ENCODE measurements at places on chromosomes 3 and 15.

- DNase-seq: no peak
These were observed 1.1 kb downstream of the BLM start for GRCh38 chr15:90718232-90718631.

- no peak for DNase-seq
These were observed 101.4 kb downstream of the TGFBR2 start for GRCh38 chr3:30707825-30708224.

GRCh38 chr3:123524981-123525380, 59.9 kb downstream of the HACD2 start:
- no peak for DNase-seq

GRCh38 chr3:33211444-33211843, 7.2 kb downstream of the SUSD5 start:
- DNase-seq: no peak

- no peak for DNase-seq
These were observed 77.1 kb upstream of the BCL6 start for GRCh38 chr3:187822402-187822801.

- DNase-seq: no peak
These were observed 146.1 kb downstream of the SUCNR1 start for GRCh38 chr3:152019508-152019907.

- no peak for DNase-seq
These were observed 10.7 kb downstream of the RBM15B start for GRCh38 chr3:51401735-51402134.

DNA sequence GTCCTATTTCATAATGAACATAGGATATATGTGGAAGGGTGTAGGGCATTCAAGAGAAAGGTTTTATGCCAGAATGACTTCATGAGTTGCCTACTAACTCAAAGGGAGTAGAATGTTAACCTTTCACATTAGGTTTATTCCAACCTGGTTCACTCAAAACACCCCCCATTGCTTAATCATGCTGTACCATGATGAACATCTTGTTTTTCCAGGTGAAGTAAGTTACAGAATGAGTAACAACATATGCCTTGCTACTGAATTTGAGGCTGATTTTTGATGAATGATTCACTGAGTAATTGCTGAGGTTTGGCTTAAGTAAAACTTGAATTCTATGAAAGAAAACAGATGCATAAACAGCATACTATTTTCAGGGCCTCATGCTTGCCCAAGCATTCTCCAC, 5.9 kb upstream of the CLDN16 start:
- DNase-seq: no peak

DNA sequence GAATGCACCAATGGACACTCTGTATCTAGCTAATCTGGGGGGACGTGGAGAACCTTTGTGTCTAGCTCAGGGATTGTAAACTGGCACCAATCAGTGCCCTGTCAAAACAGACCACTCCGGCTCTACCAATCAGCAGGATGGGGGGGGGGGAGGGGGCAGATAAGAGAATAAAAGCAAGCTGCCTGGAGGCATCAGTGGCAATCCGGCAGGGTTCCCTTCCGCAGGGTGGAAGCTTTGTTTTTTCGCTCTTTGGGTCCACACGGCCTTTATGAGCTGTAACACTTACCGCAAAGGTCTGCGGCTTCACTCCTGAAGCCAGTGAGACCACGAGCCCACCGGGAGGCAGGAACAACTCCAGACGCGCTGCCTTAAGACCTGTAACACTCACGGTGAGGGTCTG, 827.1 kb downstream of the PLOD2 start:
- DNase-seq: no peak

- DNase-seq: no peak
These were observed 885 bp downstream of the EFCC1 start for GRCh38 chr3:129001806-129002572.

DNA sequence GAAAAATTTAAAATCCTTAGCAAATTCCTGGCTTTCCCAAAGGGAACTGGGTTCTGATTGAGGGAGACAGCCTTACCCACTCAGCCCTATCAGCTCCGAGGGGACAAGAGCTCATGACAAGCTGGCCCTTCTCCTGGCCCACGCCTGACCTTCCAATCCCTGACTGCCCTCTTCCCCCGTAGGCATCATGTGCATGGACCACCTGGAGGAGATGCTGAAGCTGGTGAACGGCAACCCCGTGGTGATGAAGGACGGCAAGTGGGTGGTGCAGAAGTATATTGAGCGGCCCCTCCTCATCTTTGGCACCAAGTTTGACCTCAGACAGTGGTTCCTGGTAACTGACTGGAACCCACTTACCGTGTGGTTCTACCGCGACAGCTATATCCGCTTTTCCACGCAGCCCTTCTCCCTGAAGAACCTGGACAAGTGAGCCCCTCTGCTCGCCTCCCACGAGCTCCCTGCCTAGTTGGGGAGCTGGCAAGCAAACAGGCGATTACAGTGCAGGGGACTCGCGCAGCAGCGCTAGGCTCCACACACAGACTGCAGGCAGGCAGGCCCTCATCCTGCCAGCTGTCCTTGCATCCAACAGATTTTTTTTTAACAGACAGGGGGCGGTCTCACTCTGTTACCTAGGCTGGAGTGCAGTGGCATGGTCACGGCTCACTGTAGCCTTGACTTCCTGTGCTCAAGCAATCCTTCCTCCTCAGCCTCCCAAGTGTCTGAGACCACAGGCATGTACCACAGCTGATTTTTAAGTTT, 16.8 kb downstream of the RPUSD3 start:
- DNase-seq: no peak

DNA sequence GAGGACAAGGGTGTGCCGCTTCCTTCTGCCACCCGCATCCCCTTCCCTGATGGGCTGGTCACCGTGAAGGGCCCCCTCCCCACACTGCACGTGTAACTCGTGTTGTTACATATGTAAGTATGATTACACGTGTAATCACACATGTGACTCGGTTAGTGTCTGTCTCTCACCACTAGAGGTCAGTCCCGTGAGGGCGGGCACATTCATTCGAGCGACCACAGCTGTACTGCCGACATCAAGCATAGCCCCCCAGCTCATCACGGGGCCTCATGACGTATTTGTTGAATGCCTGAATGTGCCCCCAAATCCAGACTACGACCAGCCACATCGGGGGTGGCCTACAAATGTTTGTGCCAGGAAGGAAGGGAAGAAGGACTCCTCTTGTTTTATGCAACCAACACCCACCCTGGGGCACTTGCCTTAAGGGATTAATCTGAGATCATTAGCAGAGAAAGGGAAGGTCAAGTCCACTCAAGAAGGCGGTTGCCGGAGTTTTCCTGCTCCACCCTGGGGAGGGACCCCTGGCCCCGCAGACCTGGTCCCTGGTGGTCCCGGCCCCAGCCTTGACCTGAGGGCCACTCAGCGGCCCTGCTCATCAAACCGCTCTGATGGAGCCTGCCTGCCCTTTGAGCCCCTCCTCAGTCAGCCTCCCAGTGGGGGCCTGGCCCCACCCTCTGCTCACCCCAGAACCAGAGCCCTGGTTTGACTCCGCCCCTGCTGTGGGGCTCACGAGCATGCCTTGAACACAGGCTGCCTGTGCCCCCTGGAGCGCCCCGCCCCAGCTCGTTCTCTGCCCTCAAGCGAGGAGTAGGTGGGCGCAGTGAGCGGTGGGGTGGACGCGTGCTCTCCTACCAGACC, 52.8 kb downstream of the RGMA start:
- DNase-seq: no peak

DNA sequence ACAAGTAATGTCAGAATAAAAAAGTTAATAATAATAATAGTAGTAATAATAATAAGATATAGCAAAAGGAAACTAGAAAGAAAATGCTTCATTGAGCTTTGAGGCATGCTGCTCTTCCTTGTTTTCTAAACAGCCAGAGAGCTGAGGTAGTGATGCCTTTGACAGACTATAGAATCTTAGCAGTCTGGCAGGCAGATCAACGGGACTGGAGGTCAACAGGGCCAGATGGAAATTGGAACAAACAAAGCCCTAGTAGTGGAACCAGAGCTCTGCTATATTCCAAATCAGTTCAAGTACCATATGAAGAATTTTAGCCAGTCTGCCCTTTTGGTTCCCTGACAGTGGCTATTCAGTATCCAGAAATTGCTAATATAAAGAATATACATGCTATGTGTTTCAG, 278.6 kb downstream of the NLGN1 start:
- no peak for DNase-seq

DNA sequence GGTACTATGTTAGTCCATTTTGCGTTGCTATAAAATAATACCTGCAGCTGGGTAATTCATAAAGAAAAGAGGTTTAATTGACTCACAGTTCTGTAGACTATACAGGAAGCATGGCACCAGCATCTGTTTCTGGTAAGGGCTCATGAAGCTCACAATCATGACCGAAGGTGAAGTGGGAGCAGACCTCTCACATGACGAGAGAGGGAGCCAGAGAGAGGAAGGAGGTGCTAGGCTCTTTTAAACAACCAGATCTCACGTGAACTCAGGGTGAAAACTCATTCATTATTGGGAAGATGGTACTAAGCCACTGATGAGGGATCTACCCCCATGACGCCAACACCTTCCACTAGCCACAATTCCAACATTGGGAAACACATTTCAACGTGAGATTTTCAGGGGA, 301.7 kb upstream of the MDFIC2 start:
- DNase-seq: no peak

DNA sequence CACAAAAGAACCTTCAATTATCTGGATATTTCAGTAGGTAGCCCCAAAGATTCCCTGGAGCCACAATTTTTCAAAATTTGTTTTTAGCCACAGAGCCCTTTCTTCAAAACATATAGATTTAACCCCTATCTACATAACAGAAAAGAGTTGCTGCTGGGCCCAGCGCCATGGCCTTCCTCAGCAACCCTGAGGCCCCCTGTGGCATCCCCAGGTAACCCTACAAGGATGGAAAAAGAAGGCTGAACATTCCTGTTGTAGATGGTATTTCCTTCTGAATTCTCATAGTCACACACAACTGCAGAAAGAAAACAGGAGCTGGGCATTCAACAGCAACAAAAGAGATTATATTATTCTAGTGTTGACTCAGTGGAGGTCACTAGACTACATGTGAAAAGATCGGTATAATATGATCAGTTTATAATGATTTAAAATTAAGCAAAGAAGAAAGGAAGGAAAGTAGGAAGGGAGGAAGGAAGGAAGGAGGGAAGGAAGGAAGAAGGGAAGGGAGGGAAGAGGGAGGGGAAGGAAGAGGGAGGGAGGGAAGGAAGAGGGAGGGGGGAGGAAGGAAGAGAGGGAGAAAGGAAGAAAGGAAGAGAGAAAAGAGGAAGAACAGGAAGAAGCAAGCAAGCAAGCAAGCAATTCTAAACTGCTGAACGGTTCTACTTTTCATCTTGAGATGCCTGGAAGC, 342.5 kb upstream of the NR2F2 start:
- DNase-seq: no peak

- no peak for DNase-seq
These were observed 9.2 kb upstream of the WDR49 start for GRCh38 chr3:167662919-167663400.

GRCh38 chr3:172448661-172449465, 607 bp upstream of the GHSR start:
- DNase-seq: no peak

- DNase-seq: no peak
These were observed 22.1 kb downstream of the IQCH start for GRCh38 chr15:67276666-67277065.

GRCh38 chr15:88606070-88606794, 14.9 kb upstream of the AEN start:
- DNase-seq: no peak

DNA sequence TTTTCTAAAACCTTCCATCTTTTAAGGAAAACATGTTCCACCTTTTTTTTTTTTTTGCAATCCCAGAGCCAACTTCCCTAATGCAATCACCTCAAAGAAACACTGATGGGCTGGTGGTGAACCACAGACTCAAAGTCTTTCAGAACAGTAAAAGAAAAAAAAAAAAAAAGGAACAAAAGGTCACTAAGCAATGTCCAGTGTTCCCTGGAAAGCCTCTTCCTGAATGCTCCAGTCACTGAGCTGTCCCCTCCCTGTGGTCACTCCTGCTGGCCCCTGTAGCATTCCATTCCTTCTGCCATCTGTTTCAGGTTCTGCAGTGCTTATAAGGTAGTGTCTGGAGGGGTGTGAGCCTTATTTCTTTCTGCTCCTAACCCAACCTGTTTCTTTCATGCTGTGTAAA, 53.3 kb downstream of the AAGAB start:
- no peak for DNase-seq

DNA sequence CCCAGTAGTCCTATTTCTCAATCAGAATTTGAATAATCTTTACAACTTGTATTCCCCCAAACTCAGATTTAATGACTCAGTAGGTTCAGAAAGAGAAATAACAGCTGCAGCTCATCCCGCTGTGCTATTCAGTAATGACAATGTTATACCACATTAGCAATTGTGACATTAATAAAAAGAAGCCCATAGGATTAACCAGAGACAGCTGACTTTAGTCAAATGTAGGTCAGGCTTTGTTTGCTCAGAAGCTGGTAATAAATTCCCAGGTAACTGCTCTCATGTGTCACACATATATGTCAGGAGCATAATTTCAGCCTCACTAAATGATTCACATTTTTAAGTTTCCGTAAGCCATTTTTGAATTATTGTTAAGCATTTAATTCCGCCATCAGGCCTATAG, 222.0 kb upstream of the UBE2E2 start:
- no peak for DNase-seq

GRCh38 chr15:90596943-90597342, 67.2 kb downstream of the CRTC3 start:
- DNase-seq: no peak

DNA sequence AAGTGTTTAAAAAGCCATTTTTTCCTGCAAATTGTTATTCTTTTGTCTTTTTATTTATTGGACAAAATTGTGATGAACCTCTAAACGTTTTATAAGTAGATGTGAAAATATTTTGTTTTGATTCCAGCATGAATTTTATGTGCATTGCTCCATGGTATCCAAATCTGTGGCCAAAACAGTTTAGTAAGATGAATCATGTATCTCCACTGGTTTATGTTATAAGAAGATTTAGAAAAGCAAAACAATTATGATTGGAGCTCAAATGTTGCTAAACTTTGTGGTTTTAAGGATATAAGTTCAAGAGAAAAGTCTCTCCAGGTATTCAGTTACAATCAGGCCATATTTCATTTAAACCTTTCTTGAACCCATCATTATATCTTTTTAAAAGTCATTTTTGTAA, 80.9 kb downstream of the NECTIN3 start:
- no peak for DNase-seq

DNA sequence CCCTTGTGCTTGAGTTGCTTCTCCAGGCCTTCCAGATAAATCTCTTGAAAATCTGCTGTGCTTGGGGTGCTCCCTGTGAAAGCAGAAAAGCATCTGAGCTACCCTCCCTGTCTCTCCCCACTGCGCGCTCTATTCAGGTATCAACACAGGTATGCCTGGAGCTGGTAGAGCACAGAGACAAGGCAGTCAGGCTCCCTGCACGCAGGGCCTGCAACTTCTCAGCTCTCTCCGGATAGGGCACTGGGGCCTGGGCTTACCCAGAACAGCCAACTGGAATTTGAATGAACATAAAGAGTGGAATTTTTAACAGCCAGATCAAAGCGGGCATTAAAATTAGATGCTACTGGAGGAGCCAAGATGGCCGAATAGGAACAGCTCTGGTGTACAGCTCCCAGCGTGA, 183.6 kb downstream of the XXYLT1 start:
- DNase-seq: no peak

- DNase-seq: no peak
These were observed 140.2 kb downstream of the RSL24D1 start for GRCh38 chr15:55056500-55056899.

GRCh38 chr3:51921081-51921578, 18.0 kb upstream of the IQCF1 start:
- no peak for DNase-seq

- no peak for DNase-seq
These were observed 5.0 kb downstream of the MYD88 start for GRCh38 chr3:38143511-38143910.
